ENCODE measurements at places on chromosomes 13 and 19.

DNA sequence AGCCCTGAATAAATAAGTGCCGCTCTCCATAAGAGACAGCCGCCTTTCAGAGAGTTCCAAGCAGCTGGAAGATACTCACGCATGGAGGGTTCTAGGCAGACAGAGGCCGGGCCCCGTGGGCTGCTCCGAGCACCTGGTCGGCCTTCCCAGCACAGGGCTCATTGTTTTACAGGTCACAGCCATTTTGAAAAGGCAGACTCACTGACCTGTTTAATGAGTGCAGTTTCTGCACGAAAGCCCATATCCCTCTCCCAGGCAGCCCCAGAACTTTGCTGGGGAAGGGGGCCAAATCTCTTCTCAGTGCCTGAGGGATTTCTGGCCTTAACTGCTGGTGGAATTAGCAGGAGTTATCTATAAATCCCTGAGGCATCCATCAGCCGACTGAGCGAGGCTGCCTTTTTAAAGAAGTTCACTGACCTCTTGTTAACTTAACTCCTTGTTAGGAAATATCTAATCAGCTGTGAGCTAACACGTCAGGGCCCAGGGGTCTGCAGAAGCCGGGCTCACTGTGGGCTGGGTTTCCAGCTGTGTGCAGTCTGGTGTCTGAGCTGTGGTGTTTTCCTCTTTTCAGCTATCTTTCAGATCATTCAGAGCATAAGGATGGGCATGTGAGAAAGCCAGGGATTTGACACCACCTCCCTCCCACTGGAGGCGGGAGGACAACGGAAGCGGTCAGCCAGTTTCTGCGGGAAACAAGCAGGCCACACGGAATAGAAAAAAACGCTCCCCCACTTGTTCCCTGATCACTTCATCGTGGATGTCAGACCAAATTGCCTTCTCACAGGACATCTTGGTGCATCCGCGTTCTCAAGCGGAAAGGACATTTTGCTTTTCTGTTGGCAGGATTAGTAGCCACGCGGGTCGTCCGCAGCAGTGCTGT is 23.3 kb downstream of the SERP2 start:
- no peak for DNase-seq

DNA sequence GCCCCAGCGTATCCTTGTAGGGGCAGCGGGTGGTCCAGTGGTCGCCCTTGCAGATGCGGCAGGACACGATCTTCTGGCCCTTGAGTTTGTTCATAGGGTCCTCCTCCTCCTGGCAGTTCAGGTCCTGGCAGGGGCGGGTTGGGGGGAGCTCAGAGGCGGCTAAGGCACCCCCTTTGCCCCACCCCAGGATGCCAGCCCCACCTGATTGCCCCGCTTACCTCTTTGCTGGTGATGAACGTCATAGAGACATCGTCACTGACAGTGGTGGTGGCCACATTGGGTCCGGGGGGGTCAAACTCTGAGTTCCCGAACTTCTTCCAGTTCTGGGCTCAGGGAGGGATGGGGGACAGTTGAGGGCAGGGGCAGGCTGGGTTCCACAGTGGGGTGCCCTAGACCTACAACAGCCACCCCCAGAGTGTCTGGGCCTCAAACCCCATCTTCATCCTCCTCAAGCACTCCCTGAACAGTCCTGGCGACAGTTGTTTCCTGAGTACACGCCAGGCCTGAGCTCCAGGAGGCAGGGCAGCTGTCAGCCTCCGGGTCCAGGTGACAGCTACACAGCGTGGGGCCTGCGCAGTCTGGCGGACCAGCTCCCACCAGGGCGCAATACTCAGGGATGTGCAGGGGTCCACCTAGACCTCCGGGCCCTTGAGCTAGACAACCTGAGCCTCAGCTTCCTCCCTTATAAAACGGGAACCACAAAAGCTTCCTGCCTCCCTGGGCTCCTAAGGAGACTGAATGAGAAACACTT is 2.7 kb downstream of the EIF3G start:
- DNase-seq: no peak

- DNase-seq: no peak
Measured at GRCh38 chr13:43273362-43273761, 250.0 kb downstream of the DNAJC15 start.

- no peak for DNase-seq
Measured at GRCh38 chr19:15374796-15375440, 4.7 kb downstream of the AKAP8 start.

DNA sequence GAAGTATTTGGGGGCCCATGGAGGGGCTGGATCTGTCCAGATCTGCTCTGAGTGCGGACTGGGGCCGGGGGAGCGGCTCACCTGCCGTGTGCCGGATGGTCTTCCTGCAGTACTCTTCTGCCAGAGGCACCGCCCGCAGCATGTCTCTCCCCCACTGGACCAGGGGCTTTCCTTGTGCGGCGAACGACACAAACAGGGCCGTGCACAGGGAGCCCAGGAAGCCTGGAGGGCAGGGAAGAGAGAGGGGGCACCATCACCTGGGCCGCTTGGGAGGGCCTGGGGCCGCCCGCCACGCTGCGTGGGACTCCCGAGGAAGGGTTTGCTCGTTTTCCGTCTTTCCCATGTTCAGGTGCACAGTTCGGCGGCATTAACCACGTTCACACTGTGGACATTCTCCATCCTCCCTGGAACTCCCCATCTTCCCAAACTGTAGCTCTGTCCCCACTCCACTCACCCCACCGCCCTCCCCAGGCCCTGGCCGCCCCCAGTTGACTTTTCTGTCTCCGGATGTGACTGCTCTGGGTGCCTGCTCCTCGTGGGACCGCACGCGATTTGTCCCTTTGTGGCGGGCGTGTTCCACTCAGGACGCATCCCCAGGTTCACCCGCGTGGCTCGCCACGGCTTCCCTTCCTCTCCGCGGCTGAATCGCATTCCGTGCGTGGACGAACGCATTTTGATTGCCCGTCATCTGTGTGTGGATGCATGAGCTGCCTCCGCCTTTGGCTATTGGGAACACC is 24.2 kb downstream of the ADPRHL1 start:
- no peak for DNase-seq

All from Kasumi-1 (cell line).